ENCODE measurements at places on chromosomes 4 and X.

DNA sequence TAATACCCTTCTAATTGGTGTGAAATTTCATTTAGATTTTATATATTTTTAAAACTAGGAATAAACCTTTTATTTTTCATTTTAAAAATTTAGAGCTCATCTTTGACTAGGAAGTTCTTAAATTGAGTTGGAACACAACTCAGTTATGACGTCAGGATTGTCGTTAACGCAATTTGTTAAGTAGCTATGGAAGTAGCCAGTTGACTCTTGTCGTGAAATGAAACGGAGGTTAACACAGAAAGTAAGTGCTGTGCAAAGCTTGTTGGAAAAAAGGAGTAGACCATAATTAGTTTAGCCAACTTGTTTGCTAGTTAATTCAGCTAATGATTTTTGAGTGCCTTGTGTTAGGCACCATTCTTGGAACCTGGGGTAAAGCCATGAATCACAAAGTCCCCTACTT, 18.3 kb downstream of the LARP7 start:
- DNase-seq, result no peak

DNA sequence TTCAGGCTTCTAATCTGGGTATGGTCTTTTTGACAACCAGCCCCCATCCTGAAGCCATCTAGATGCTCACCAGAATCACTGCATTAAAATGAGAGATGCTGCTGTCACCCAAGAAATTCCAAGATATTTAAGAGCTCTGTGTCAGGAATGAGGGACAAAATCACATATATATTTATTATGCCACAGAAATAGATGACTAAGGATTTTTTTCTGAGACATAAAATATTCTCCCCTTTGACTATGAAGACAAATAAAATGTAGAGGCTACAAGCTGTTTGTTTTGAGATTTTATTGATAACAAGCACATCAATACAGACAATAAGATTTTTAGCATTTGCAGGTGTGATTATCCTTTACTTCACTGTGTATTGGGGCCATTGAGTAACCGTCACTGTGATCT, 77.4 kb downstream of the COMMD8 start:
- no peak for DNase-seq

GRCh38 chr4:176792326-176793059, at the start of gene VEGFC:
TSS of gene VEGFC (minus strand) at chr4:176792922. CDS start at chr4:176792311, 611 bp downstream.
- DNase-seq, result peak; percentile 6

- DNase-seq, result no peak
These were observed 9.3 kb downstream of the PAGE4 start for GRCh38 chrX:49838374-49838773.

DNA sequence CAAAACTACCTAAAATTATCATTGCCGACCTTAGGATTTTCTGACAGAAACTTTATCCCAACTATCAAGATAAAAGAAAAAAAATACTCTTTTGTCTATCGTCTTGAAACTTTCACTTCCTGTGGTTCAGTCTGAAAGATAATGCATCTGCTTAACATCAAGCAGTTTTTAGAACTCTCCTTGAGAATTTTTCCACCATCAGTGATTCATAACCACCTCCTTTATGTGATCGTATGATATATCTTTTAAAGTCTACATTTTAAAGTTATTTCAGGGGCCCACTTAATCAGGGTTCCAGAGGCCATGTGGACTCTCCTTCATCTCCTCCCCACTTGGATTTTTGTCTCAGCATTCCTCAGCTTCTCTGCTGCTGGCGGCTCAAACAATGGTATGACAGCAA, 272.8 kb upstream of the TENM3 start:
- DNase-seq, result no peak

DNA sequence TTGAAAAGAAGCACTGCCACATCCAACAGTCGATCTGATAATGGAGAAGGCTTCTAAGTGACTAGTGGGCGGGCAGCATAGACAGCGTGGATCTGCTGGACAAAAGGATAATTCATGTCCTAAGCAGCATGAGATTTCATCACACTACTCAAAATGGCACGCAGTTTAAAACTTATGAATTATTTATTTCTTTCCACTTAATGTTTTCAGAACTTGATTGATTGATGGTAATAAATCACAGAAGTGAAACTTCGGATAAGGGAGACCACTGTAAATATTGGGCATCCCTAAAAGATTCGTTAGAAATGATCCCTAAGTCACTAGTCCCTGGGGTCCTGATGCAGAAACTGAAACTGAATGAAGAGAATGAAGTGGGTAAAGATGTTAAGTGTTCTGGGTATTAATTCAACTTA, 93.0 kb upstream of the ANK2 start:
- DNase-seq, result no peak

DNA sequence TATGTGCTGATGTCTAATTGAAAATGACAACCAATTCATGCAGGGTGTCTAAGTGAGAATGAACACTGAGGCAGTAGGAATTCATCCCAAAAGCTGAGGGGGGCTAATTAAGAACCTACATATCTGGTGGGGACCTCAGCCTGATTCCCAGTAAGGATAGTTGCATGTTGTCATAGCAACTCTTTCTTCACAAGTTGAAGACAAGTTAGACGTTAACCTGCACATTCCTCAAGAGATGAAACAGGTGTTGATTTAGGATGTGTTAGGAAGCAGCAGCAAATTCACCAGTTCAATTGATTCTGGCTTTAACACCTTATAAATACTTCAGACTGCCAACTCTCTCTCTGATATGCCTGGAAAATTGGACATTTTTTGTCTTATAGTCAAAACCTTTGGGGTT, 7.3 kb downstream of the FNIP2 start:
- no peak for DNase-seq

DNA sequence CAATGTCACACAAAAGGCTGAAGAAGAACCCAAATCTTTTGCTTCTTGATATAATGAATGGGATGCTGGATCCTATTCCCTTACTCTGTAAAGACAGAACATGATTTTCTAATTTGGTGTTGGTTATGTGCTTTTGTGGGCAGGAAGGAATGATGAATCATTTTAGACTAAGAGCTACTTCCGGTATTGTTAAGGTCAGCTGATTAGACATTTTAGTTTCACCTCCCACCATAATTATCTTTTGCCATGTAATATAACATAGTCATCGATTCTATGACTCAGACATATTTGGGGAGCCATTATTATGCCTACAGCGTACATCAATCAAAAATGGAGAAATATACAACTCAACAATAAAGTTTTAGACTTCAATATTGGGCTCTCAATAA, 265.3 kb downstream of the ZNF674 start:
- DNase-seq, result no peak

DNA sequence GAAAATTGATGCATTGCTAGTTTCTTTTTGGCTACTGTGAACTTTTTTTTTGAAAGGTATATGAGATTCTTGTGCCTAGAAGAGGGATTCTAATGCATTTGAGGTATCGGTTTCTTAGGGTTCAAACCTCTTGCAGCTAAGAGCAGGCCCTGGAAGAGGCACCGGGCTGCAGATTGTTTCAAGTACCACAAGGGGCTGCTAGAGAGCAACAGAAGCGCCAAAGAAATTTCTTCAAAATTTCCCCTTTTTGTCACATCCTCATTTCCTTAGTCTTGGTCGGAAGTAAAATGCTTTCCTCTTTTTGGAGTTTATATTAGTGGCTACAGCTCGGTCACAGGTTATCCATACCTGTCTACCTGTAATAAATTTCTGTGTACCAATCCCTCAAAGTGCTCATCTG, 89.8 kb downstream of the PDGFRA start:
- no peak for DNase-seq

- no peak for DNase-seq
These were observed 203.0 kb downstream of the ADAMTS3 start for GRCh38 chr4:72365981-72366380.

DNA sequence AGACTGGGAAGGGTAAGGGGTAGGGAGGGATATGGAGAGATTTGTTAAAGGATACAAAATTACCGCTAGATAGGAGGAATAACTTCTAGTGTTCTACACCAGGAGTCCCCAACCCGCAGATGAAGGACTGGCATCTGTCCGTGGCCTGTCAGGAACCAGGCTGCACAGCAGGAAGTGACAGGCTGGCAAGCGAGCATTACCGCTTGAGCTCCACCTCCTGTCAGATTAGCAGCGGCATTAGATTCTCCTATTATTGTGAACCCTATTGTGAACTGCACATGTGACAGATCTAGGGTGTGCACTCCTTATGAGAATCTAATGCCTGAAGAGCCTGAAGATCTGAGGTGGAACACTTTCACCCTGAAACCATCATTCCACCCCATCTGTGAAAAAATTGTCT, 27.9 kb upstream of the BBS7 start:
- peak; percentile 12 for DNase-seq

DNA sequence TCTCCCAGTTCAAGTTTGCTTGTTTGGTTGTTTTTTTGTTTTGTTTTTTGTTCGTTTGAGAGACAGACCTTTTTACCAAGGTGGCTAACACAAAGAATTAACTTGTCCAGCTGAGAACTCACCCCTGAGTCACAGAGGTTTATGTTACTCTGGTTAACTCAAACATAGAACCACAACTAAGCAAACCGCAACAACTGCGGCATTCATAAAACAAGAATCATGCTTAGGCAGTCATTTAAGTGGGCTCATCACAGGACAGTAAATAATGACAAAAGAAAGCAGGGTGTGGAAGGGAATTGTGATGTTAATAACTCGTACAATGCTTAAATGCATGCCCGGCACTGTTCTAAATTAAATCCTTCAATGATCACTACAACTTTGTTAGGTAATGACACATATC, 24.7 kb upstream of the IL13RA1 start:
- DNase-seq, result no peak

DNA sequence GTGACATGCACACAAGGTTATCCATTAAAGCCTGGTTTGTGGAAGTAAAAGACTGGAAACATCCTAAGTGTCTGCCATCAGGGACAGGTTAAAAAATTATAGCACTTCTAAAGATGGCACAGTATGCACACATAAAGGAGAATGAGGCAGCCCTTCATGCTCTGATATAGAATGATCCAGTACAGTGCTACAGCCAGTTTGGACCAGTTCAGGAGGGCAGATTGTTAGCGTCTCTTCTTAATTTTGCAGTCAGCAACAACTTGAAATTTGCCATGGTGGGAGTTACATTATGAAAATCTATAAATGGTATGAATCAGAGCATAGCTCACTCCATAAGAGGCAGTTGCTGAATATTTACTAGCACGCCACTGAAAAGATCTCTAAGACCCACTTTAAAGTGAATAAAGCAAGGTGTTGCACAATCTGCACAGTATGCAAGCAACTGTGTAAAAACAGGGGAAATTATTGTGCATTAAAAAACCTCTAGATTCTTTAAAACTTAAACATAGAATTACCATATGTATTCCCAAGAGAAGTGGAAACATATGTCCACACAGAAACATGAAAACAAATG, 20.3 kb upstream of the SOD3 start:
- DNase-seq, result no peak

GRCh38 chr4:85675076-85676049, 200.4 kb downstream of the ARHGAP24 start:
- DNase-seq, result no peak

DNA sequence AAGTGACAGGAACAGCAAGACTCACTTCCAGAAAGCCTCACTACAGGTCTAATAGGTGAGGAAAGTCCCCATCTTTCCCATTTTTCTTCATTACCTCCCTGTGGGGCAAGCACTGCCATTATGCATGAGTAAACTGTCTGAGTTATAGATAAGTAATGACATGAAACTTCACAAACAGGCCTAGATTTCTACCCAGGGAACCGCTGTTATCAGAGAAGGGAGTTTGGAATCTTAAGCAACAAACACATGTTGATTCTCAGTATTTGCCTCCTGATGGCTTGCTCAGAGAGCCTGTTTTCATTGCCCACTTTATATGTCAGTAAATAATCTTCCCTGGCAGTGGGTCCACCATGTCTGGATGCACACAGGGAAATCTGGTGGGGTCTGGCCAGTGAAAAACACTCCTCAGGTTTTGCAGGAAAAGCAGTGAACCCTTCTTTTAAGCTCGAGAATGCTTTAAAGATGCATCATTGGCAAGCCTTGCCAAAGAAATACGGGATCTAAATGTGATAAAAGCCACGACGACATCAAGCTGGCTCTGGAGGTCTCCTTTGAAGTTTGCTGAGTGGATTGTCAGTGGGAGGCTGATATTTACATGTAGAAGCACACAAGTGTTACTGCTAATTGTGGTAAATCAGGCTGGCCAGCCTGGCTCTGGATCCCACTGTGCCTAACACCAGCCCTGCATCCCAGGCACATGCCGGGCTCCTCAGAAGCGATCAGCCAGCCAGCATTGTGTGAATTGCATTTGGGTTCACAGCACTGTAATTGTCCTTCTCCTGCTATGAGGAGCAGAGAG, 25.2 kb downstream of the PDGFRA start:
- no peak for DNase-seq

GRCh38 chr4:48490012-48490679, at the start of gene ZAR1:
TSS of gene ZAR1 (plus strand) at chr4:48490252. CDS start at chr4:48490292, 40 bp downstream.
- no peak for DNase-seq

GRCh38 chr4:154211506-154211905, 280.1 kb downstream of the DCHS2 start:
- DNase-seq, result no peak

DNA sequence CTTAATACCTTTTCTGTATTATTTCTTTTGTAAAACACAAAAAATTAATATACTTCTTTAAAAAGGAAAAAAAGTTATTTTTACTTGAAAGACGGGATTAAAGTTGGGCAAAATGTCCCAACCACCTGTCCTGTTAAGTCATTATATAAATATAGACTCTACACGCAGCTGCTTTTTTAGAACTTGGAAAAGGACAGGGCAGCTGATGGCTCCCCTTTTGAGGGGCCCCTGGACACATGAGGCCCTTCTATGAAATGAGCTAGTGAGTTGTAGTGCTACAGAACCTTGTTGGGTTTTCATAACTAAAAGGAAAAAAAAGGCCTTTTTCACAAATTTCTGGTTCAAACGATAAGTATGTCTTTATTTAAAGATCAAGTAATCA, 600 bp upstream of the BEX2 start:
- no peak for DNase-seq

- DNase-seq, result no peak
These were observed 317.9 kb downstream of the RAB28 start for GRCh38 chr4:13166214-13166613.

- no peak for DNase-seq
These were observed 53.0 kb downstream of the SEPTIN11 start for GRCh38 chr4:77002321-77003107.
